Esophagus mucosa (tissue), 1 donor: ENCODE measurements at places on chromosomes 16 and 17.

- ATAC-seq, result no peak
These were observed 31.7 kb upstream of the TAOK1 start for GRCh38 chr17:29358416-29358815.

GRCh38 chr17:17497065-17497844 is 1.1 kb upstream of the RASD1 start:
- ATAC-seq, result no peak

GRCh38 chr16:81522108-81522701 is 77.6 kb downstream of the CMIP start:
- ATAC-seq, result no peak

GRCh38 chr17:58507123-58507634 is 7.3 kb downstream of the MTMR4 start:
- no peak for ATAC-seq
